ENCODE measurements at places on chromosomes 16 and 17. TPM values are rescaled to one million over a fixed set of nuclear protein-coding genes. Genes with fewer than 3 reads are reported as not detected.

The DCUN1D3 gene
- total RNA-seq: 37.2 TPM

The PRAC2 gene
- not detected for total RNA-seq

The CYB5B gene
- 23.7 TPM for total RNA-seq

The HBQ1 gene
- total RNA-seq: not detected

GRCh38 chr16:50437769-50438437 lies 69.1 kb upstream of the BRD7 start:
- H3K4me1 ChIP-seq: no peaks in the 10 kb centered on the region
- no peak overlapping the region for H3K27ac ChIP-seq
- no peak for DNase-seq

DNA sequence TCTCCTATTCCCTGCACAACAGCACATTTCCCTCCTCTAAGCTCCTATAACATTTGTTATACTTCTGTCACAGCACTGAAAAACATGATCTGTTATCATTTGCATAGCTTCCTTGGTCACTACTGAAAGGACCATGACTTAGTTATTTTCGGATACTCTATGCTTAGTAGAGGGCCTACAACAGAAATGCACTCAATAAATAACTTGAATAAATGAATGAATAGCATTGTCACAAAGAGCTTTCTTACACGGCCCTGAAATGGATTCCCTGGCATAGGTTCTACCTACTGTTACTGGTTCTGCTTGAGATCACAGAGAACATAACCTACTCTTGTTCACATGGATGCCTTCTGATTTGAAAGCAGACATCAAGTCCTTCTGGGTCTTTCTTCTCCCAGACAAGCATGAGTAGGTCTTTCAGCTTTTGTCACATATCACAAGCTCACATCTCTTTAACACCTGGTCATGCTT lies 41.6 kb downstream of the MYO1D start:
- H3K36me3 ChIP-seq: no peaks in the 10 kb centered on the region
- no peak overlapping the region for H3K27ac ChIP-seq
- peaks cover 28% of the 10 kb centered on the region for H3K4me1 ChIP-seq

All from esophagus squamous epithelium (tissue), 5 donors.